ENCODE measurements at places on chromosomes 6 and 20. TPM values are rescaled to one million over a fixed set of nuclear protein-coding genes. Genes with fewer than 3 reads are reported as not detected.

Gene RNGTT
- 7.9 TPM for total RNA-seq

- DNase-seq: no peak
Observed at GRCh38 chr6:85472744-85473143, 22.9 kb downstream of the NT5E start.

DNA sequence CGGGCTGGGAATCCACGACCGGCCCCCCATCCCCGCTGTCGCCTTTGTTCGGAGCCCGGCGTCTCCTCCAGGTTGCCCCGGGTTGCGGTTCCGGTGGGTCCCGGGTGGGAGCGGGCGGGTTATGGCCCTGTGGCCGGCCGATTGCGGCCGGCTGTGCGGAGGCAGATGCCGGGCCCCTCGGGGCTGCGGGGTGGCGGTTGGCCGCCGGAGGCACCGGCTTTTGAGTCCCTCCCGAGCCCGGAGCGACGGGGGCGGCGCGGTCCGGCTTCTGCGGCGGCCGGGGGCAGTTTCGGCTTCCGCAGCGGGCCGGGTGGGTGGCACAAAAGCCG is 431 bp downstream of the LOC128125822 start:
- DNase-seq: no peak

DNA sequence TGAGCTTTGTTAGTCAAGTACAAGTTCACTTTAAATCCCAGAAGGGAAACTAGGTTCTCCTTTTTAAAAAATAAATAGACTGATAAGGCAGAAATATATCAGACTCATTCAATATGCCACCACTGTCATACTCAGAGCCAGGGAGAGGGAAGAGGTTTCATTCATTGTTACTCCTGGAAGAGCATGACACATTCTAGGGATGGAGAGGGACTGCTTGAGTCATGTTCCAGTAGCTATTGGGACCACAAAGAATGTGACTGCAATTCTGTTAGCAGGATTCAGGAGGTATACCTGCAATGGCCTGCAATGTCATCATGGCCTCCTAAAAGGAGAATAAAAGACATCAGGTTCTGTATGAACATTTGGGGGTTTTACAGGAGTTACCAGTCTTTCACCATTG is 167.6 kb downstream of the TFAP2B start:
- no peak for DNase-seq

Gene COL10A1
- total RNA-seq: 3.3 TPM

Gene TMEM74B
- 2.7 TPM for total RNA-seq

- no peak for DNase-seq
Observed at GRCh38 chr20:1002682-1003561, 811 bp upstream of the RSPO4 start.

Gene SFTA2
- total RNA-seq: not detected

Data from cardiac septum (tissue), 1 donor.